Cerebellum (tissue), 4 donors: ENCODE measurements at places on chromosomes 11 and 22.

DNA sequence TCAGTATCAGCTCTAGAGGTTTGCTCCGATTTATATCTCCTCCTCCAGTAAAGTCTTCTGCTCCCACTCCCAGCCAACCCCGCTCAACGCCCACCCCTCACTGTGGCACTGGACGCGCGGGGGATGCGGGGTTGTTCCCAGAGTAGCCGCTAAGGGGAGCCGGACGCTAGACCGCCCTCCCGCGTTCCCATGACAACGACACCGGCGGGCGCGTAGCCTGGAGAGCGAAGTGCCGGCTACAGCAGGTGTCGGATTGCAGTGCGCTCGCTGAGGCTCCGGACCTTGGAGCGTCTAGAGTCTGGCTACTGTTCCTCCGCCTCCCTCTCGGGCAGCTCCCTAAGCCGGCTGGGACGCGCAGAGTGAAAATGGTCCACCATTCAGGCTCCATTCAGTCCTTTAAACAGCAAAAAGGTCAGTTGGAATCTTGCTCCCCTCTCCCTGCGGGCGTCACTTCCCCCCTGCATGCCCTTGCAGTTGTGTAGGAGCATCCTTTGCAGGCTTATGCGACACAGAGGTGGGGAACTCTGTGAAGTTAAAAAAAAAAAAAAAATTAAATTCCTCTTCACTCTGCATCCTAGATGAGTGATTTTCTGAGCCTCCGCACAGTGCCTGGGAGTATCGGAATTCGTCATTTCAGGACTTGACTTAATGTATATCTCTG, at the start of gene ANO3:
Gene ANO3, plus strand, starts transcription at position 220 of the 661 bp plus-strand sequence. Its CDS starts 146 bp downstream, at position 366.
- DNase-seq: peak; percentile 35

GRCh38 chr11:113681711-113682413, 24.2 kb downstream of the TMPRSS5 start:
- DNase-seq: no peak

DNA sequence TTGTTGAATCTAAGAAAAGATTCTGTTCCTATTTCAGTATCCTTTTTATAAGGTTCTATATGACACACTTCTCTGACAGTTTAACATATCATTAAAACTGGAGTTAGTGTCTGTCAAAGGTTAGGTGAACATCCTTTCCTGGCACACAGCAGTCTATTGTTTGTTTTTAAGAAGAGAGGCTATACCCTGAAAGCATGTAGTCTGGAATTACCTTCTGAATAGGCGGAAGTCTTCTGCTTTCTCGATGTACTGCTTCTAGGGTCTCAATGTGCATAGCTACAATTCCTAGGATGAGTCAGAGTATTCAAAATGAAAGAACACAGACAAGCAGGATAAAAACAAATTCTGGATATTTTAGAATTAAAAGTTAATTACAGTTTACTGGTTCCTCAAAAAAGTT, 188.6 kb downstream of the SWAP70 start:
- no peak for DNase-seq

DNA sequence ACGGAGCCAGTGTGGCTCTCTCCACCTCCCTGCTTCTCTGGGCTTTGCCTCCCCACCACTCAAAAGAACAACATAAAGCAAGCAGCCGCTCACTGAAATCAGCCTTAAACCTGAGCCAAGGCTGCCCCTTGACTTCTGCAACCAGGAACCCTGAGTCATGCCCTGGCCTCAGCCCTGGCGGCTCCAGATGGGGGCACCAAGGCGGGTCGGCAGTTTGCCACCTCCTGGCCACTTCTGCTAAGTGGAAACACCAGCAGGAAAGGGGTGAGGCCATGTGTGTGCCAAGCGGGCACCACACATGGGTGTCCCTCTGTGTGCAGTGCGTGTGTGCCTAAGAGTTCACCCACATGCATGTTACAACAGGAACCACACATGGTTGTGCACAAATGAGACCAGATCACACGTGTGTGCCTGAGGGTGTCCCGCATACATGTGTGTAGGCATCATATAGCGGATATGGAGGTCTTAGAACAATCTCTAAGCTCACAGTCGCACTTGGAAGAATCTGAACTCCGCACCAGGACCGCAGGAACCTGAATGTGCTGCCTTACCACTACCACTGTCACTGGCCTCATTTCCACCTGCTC, 221.2 kb downstream of the MN1 start:
- DNase-seq: no peak

DNA sequence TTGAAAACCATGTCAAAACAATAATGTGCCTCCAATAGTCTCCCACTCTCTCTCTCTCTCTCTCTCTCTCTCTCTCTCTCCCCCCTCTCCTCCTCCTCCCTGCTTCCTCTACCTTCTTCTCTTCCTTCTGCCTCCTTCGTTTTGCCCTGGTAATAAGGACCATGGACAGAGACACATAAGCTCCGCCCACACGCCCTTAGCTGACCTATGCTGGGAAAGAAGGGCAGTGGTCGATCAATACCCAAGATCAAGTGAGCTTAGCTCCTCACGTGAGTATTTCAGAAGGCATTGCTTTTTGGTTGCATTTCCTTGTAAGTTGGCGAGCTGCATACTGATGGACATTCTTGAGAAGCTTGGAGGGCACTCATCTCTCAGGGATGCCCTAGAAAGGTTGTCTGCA, 194.8 kb downstream of the MIAT start:
- DNase-seq: no peak

- DNase-seq: no peak
Measured at GRCh38 chr11:63805844-63806415, 7.3 kb upstream of the SPINDOC start.

DNA sequence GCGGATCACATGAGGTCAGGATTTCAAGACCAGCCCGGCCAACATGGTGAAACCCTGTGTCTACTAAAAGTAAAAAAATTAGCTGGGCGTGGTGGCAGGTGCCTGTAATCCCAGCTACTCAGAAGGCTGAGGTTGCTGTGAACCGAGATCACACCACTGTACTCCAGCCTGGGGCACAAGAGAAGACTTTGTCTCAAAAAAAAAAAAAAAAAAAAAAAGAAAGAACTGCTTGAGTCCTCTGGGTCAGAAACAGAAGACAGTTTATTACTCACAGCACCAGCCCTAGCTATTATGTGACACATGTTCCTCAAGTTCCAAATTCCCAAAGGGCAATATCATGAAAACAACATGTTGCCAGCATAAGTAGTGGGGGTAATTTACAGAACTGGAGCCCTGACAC, 1014.1 kb upstream of the RAG2 start:
- no peak for DNase-seq

GRCh38 chr11:61893981-61894380, 2.6 kb upstream of the FADS3 start:
- DNase-seq: no peak

DNA sequence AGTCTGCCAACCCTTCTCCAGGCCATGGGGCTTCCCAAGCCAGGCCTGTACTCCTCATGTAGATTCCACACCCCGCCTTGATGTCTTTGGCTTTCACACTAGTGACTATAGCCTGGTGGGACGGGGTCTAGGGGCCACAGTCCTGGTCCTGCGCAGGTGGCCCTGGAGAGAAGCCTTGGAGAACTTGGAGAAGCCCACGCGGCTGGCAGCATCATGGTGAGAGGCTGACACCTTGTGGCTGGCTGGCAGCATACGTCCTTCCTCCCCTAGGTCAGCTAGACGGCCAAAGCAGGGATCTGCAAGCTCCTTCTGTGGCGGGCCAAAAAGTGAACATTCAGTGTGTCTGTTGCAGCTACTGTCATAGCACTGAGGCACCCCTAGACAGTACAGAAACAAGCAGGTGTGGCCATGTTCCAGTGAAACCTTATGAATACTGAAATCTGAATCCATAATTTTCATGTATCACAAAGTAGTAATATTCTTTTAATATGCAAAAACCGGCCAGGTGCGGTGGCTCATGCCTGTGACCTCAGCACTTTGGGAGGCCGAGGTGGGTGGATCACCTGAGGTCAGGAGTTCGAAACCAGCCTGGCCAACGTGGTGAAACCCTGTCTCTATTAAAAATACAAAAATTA, 42.0 kb downstream of the FAM83F start:
- DNase-seq: peak; percentile 84

DNA sequence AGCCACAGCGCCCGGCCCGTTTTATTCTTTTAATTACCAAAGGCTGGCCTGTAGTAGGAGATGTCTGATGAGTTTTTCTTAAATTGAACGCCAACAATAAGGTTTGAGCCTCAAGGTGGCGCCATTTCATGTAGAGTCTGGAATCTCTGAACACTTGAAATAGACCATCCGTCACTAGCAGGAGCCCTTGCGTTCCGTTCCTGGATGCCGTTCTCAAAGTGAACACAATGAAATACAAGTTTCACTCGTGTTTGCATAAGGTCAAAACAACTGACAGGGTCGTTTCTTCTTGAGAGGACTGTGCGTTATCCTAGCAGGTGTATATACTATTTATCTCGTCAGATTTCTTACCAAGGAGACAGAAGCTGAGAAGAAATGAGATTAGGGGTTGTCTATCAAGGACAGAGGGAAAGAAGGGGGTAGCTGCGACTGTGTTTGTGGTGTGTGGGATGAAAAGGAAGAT, 18.7 kb upstream of the SCGB1D1 start:
- DNase-seq: peak; percentile 65

DNA sequence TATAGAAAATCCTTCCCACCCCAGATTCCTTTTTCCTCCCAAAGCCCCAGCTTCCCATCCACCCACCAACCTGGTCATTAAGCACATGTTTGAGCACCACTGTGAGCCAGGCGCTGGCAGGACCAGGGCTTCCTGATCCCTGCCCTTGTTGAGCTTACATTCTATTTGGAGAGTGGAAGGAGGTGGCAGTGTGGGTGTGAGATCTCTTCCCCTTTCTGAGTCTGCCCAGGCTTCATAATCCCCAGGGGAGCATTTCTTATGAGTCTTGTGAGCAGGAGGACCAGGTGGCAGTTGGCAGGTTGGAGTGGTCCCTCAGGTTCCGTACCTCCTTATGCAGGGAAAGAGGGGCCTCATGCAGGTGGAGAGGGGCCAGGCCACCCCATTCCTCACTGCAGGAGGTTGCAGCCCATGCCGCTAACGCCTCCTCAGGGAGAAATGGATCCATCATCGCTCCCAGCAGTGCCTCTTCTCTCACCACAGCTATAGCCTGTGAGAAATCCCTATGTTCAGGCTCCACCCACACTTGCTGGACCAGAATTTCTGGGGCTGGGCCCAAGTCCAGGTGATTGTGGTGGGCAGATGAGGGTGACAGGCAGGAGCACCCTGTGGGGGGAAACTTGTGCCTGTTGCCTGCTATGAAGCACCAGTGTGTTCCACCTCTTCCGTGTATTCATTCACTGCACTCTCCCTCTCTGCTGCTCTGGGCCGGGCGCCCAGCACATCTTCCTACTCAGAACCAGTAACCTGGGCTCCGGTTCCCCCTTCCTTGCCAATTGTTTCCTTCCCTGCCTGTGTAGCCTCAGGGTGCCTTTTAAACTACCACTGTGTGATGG, 23.5 kb downstream of the UBE2L3 start:
- DNase-seq: no peak

DNA sequence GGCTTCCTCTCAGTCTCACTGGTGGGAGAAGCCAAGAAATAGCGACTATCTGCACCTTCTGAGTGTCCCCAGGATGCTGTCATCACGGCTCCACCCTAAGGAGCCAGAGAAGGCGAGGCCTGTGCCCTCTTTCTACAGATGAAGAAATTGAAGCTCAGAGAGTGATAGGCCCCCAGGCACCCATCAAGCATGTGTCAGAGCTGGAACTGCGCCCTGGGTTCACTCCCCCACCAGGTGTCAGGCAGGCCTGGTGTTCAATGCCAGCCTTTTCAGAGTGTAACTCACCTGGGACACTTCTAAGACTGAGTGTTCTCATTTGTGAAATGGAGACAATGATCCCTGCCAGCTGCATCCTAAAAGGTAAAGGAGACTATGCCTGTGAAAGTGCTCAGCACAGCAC, 127.3 kb upstream of the SEZ6L start:
- no peak for DNase-seq
